Stimulated activated CD8-positive, alpha-beta memory T cell treated with anti-CD3 and anti-CD28 coated beads, Interleukin-15, amount 100 ng/mL, for 24 hours (primary cell): ENCODE measurements at places on chromosomes 6 and 20.

DNA sequence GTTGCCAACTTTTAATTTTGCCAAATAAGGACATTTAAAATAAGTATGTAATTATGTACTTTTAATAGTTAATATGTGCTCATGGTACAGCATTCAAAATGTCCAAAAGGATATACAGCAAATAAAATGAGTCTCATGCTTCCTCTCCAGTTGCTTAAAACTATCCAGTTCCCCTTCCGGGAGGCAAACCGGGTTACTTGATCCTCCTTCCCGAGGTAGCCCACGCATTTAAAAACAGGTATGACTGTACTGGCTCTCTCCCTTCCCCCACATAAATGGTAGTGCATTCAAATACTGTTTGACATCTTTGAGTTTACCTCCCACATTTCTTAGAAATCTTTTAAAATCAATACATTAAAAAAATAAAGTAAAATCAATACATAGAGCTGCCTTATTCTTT is 66.4 kb downstream of the PHF20 start:
- no peak for DNase-seq

DNA sequence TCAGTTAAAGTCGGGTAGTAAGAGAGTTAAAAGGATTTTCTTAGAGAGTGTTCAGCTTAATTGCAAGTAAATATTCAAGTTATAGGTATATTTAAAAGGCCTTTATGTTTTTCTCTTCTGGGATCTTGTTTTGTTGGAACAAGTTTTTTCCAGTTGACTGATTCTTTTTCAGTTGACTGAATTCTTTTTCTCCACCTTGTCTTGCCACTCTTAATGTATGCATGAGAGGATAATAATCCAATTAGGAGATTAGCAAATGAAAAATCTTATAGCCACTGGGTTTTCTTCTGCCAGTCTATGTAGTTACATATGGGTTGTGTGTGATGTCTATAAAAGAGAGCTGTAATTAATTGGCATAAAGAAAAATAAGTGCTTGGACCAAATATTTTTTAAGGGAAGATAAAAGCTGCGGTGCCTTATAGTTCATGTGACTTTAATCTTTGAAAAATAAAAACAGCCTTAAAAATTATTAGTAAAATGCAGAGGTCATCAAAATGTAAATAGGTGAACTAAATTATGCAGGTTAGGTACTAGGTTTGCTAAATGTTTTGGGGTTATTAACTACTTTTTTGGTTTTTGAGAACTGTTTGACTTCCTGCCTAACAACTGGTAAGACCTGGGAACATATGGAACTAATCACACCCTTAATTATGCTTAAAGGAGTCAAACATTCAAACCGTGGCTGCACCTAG is 367.2 kb downstream of the HTR1B start:
- no peak for DNase-seq

GRCh38 chr20:3275064-3275935 is 36.3 kb upstream of the SLC4A11 start:
- no peak for DNase-seq

DNA sequence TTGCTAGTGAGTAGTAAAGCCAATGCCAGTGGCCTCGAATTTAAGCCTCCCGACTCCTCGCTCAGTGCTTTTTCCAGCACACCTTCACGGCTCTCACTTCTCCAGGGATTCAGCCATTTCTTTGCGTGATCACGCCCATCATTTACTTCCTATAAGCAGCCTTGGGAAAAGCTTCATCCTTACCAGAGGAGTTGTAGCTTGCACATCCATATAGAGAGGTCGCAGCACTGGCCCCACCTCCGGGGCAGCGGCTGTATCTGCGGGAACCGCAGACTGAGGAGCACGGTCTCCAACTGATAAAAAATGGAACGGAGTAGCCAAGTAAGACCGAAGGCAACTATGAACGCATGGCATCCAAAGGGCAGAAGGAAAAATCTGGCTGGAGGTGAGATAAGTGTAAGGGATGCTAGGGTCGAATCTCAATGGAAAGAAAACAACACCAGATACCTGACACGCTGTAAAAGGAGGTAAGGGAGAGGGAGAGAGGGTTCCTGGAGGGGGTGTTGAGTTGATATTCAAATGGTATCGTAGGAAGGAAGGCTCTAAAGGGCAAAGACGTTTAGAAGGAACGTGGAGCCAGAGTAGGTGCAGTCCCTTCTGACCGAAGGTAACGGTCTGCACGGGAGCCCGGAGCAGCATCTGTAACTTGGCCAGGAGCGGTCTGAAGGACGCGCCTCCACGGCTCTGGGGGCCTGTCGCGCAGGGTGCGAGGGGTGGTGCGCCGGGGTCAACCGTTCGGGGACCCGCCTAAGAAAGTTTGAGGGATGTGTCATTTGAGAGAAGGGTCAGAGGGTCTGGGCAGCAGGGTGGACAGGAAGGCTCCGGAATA is 640 bp downstream of the NFS1 start:
- DNase-seq, result no peak

- DNase-seq, result no peak
These were observed 256 bp upstream of the OVOL2 start for GRCh38 chr20:18057994-18058349.

DNA sequence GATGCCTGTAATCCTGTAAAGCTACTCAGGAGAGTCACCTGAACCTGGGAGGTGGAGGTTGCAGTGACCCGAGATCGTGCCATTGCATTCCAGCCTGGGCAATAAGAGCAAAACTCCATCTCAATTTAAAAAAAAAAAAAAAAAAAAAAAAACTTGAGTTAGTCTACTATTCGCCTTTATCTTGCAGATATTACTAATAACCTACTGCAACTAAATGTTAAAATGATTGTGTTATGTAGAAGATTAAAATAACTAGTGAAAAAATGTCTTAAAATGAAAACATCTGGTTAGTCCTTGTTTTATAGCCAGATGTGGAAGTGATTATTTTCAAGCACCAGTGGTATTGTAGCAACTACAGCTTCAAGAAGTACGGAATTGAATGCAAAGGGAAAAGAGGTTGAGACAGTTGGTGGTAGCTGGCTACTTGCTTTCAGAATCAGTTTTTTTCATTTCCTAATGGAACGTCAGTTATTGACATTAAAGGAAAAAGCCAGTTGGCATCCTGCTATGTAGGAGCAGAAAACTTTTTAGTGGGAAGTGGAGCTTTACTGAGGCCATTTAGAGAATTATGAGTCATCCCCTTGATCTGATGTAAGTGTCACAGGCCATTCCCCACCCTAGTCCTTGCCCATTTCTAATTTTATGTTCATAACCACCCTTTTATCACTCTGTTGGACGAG is 43.8 kb upstream of the DYNLRB1 start:
- no peak for DNase-seq

DNA sequence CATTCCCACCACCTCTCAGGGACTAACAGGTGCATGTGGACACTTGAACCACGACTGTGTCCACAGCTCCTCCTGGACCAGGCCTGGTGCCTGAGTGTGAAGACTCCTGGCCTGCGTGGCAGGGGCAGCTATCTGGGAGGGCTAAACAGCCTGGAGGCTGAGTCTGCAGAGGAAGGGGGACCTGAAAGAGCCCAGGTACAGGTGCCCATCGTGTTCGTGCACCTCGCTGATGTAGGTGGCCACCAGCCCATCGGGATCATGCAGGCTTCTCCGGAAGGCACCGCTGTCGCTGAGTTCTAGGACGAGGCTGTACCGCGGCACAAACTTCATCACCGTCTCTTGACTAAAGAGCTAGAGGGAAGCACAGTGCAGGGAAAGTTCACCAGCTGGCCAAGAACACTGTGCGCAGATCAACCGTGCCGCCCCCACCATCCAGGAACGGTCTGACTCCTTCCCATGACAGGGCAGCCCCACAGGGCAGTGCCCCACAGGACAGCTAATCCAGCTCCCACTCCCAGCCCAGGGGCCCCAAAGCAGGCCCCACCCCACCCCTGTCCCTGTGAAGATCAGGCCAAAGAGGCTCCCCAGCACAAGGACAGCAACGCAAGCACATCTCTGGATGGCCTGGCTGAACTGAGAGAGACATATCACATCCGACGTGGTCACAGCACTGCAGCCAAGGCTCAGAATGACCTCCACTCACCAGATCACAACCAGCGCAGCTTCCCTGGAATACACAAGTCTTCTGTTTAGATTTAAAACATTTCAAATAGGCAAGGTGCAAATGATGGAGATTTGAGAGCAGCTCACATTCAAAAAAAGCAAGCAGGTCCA is 14.8 kb downstream of the CST7 start:
- no peak for DNase-seq

DNA sequence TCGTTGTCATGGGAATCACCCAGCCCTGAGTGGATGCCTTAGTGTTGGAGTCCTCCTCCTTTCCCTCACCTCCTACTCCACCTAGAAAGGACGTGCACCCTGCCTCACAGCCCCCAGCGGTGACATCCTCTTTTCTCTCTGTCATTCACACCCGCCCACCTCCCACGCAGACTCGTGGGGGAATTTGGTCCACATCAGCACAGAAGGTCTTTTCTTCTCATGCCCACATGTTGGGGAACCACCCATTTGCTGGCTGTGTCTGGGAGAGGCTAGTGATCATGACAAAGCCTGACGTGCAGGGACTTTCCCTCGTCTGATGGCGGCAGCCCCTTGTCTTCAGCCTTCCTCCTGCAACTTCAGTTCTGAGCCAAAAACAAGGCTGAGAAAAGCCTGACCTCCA is 96.0 kb upstream of the CNKSR3 start:
- peak; percentile 21 for DNase-seq

DNA sequence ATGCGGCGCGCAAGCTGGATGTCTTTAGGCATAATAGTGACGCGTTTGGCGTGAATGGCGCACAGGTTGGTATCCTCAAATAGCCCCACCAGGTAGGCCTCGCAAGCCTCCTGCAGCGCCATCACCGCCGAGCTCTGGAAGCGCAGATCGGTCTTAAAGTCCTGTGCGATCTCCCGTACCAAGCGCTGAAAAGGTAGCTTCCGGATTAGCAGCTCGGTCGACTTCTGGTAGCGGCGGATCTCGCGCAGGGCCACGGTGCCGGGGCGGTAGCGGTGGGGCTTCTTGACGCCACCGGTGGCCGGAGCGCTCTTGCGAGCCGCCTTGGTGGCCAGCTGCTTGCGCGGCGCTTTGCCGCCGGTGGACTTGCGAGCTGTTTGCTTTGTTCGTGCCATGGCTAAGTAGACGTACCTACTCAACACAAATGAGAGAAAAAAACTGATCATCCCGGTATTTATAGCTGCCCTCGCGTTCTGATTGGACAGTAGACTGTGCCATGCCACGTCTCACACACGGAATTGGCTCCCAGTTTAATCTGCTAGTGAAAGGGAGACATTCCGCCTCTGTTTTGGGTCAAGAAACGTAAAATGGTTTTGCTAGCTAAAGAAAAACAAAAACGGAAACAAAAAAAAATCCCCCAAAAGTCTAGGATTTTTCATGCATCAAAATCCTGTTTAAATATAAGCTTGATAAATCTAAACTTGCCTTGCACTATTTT is 40.1 kb downstream of the OR2B2 start:
- DNase-seq, result no peak

DNA sequence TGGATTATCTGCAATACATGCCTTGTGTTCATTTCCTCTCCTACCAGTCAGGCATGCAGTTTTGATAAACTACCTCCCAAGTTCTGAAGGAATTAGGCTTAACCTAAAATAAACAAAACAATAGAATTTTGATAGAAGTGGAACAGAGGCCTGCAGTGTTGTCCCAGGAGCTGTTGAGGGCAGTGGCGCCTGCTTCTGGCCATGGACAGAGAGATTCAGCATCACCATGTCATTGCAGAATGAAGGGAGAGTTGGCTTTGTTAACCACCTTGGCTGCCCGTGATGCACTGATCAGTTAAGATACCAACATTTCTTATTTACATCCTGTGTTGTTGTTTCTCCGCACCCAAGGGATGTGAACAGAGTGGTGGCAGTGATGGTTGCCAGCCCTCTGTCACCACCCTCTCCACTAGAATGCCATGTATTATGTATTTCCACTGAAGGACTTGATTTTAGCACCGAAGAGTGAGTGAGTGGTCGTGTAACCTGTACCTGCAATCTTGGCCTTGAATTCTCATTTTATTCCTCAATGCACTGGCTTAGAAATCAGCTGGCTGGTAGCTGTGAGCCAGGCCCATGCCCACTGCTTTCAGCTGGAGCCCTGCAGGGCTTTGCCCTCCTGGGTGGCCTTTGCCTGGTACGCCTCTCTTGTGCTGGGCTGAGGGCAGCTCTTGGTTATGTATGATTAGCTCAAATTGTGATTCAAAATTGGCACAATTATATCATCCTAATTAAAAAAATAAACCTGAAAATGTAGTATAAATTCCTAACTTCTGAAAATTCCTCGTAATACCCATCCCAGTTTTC is 56.5 kb downstream of the SHLD1 start:
- no peak for DNase-seq

GRCh38 chr6:37007340-37008043 is 2.0 kb downstream of the FGD2 start:
- no peak for DNase-seq

GRCh38 chr20:33166533-33167113 is 1.3 kb upstream of the BPIFA2 start:
- no peak for DNase-seq

GRCh38 chr20:24535941-24536730 is 66.7 kb downstream of the SYNDIG1 start:
- no peak for DNase-seq

GRCh38 chr6:130033949-130034348 is 15.6 kb downstream of the L3MBTL3 start:
- DNase-seq, result no peak

GRCh38 chr6:162864911-162865310 is 137.1 kb downstream of the PACRG start:
- DNase-seq, result no peak

- no peak for DNase-seq
These were observed 42.5 kb upstream of the NELFCD start for GRCh38 chr20:58938541-58938940.

- no peak for DNase-seq
These were observed 1.6 kb downstream of the TMEM244 start for GRCh38 chr6:129859524-129859923.

DNA sequence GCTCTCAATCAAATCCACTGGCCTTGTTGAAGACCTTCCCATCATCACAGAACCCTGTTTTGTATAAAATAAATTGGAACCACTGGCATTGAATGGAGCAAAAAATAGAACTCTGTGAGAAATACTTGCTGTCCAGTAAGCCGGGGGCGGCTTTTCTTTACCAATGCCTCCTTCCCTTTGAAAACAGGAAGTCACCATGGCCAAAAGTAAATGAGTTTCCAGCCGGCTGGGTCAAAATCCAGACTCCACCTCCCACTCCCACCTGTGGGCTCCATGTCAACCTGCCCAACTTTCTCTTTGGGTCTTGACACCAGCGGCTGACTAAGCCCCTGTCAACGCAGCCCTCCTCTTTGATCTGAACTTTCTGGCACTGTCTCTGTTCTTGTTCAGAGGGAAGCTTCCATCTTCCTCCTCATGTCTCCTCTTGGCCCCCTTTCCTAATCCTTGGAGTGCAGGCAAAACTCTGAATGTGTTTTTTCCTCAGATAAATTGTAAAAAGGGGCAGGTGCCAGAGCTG is 95.2 kb downstream of the TFAP2C start:
- no peak for DNase-seq

- DNase-seq, result no peak
These were observed 28.9 kb upstream of the CD83 start for GRCh38 chr6:14088600-14089192.

- DNase-seq, result peak; percentile 29
These were observed 746 bp downstream of the BACH2 start for GRCh38 chr6:90295854-90296340.

- DNase-seq, result no peak
These were observed 218.3 kb downstream of the ANKRD60 start for GRCh38 chr20:58010186-58010585.

GRCh38 chr20:59010995-59011873 is 4.2 kb upstream of the CTSZ start:
- DNase-seq, result no peak

- no peak for DNase-seq
These were observed 85.2 kb upstream of the PLCB4 start for GRCh38 chr20:8983478-8984345.

- DNase-seq, result no peak
These were observed 234.5 kb downstream of the BMP7 start for GRCh38 chr20:57031867-57032355.
